SW480 (cell line): ENCODE measurements at places on chromosomes 12 and 14.

DNA sequence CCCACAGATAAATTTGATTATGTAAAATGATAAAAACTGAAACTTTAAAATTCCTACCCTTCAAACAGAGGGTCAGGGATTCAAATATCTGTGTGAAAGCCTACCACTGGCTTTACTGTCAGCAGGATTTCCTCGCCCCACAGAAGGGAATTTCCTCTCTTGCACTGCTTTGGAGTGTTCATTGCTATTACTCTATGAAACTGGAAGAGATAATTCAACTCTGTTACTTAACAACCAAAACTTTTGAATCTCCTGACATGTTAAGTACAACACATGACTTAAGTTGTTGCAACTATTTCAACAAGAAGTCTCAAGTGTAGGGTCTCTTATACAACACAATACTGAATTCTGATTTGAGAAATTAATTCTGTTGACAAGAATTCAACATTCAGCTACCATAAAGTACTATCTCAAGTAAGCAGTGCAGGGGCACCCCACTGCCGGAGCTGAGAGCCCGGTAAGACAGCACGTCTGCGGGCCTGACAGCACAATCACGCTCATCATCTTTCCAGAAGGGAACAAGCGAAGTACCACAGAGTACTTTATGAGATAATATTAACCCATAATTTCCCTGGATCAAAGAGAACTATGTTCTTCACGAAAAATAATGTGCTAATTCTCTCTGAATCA is 22.9 kb downstream of the DICER1 start:
- no peak for DNase-seq

GRCh38 chr14:90491221-90491885 is 94.5 kb downstream of the CALM1 start:
- no peak for DNase-seq

GRCh38 chr12:129854591-129854990 is 49.2 kb downstream of the TMEM132D start:
- DNase-seq: no peak

GRCh38 chr12:30694412-30695198 is 1.1 kb downstream of the IPO8 start:
- DNase-seq: peak; percentile 38

DNA sequence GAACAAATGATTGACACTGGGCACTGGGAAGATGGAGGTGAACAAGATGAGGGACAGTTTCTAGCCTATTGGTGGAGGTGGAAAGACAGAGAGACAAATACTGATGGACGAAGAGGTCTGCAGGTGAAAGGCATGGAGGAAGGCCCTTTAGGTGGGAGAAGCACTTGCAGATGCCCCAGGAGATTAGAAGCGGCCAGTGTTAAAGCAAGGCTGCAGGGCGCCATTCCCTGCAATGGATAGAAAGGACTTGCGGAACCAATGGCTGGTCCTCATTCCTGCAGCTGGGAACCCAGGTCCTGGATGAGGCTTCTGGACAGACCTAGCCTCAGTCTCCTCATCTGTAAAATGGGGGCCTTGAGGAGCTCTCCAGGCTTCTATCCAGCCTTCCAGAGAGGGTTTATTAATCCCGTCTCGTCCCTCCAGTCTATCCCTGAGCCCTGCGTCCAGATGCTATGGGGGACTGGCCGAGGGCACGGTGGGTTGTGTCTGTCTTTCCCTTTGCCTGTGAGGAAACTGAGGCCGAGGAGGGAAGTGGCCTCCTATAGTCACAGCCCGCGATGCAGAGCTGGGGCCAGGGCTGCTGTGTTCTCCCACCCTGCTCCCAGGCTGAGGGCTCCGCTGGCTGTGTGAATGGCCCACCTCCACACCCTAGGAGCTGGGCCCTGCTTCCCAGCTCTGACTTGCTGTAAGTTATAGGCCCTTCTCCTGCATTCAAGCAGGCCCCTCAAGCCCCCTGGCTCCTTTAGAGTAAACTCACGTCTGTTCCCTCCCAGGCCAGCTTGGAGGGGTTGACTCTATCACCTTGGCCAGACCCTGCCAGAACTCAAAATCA is 33.0 kb downstream of the CYP46A1 start:
- DNase-seq: no peak

- DNase-seq: no peak
Observed at GRCh38 chr12:47805417-47805816, 14.3 kb downstream of the HDAC7 start.
